ENCODE measurements at places on chromosomes 5 and 9. TPM values are rescaled to one million over a fixed set of nuclear protein-coding genes. Genes with fewer than 3 reads are reported as not detected.

DNA sequence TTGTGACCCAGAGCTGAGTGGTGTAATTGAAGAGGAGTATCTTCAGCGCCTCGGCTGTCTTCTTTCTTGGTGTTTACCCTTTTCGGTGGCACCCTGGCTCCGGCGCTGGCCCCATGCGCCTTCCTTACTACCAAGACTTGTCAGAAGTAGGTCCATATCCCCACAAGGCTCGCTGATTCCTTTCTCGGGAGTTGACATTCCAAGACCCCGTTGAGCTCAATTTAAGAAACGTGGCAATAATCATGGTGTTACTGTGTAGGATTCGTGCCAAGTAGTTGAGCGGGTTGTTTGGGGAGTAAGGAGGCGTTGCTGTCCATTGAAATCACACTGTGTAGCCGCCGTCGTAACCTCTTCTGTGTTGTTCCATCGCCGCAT lies 795 bp downstream of the NDUFAF2 start:
- DNase-seq: no peak

DNA sequence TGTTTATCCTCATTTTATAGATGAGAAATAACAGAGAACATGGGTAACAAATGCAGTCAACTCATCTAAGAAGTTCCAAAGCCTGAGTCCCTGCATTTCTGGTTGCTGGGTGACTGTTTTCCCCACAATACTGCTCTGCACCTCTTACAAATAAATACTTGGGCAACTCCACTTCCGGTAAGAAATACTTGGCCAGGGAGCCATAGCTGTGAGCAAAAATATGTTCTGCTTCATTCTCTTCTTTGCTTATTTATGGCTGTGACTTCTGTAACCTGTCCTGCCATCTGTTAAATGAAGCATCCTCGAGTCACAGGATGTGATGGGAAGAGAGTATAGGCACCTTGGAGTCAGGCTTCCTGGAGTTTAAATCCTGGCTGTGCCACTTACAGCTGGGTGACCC lies 49.9 kb downstream of the GDNF start:
- DNase-seq: no peak

- no peak for DNase-seq
These were observed 275.2 kb upstream of the DMAC1 start for GRCh38 chr9:8074713-8075286.

- DNase-seq: no peak
These were observed 120.5 kb upstream of the BOD1 start for GRCh38 chr5:173736923-173737412.

DNA sequence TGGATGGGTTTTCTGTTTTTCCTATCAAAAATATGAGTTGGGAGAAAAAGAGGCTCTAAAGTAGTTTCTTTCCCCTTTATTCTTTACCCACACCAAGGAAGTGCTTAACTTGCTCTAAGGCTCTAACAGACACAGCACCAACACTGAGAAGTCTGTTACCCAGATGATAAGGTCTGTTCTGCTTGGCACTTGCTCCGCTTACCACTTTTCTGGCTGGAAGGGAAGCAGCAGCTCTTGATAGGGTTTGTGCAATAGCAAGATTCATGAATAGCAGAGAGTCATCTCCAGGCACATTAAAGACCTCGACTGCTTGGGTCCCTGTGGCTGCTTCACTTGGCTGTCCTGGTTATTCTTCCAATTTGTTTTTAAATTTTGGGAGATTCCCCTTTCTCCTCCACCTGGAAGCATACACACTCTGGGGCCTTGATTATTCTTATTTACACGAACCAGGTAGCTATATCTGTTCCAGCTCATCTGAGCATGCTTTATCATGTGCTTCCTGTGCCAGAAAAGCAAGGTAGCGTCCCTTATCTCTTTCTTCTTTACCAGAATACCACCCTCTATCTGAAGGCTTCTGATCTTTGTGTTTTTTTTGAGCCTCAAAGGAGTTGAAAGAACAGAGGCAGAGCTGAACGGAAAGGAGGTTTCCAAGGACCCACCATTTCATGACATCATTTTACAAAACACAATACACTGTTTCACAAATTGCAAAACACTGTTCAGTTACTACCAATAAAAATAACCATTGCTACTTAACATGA lies 24.8 kb downstream of the PPP3R2 start:
- no peak for DNase-seq

DNA sequence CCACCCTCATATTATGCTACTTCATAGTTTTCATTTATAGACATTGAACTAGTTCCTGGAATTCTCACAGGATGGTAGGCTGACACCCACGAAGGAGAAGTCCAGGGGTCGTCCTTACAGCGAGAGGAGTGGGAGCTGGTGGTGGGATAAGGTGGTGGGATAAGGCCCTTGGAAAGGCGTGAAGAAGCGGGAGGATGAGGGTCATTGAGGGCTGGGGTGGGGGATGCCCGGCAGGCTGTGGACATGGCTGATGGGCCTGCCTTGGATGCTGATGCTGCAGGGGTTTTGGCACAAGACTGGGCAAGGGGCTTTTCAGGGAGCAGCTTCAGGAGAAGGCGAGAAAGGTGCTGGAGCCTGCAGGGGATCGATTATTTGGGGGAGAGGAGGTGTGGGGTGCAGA lies 9.4 kb downstream of the DAB2IP start:
- DNase-seq: no peak

GRCh38 chr5:134833340-134834032 lies 12.3 kb upstream of the C5orf24 start:
- DNase-seq: no peak

DNA sequence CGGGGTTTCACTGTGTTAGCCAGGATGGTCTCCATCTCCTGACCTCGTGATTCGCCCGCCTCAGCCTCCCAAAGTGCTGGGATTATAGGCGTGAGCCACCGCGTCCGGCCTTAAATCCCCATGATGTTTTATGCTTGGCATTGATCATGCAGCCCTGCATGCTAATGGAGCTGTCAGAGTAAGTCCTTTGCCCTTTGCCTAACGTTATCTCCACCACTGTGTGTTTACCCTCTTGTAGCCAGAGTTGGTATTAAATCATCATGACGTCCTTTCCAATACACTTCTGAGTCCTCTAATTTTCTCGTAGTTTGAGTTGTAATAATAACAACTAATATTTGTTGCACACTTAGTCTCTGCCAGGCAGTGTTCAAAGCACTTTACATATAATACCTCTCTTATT lies 57.2 kb upstream of the ZFAND5 start:
- no peak for DNase-seq

DNA sequence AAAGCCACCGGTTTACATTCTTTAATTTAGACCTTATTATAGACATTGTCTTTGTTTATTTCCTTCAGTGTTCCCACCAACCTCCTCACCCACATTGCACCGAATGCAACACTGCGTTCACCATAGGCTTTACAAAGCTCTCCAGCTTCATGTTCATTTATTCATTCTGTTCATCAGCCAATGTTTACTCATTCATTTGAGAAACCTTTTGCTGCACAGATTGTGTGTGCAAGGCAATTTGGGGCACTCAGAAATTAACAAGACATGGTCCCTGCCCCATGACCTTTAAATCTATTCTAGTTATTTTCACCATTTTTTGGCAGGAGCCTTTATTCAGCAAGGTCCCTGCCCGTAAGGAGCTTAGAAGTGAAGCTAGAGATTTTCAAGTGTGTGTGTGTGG lies 70.9 kb upstream of the RARS1 start:
- DNase-seq: no peak

DNA sequence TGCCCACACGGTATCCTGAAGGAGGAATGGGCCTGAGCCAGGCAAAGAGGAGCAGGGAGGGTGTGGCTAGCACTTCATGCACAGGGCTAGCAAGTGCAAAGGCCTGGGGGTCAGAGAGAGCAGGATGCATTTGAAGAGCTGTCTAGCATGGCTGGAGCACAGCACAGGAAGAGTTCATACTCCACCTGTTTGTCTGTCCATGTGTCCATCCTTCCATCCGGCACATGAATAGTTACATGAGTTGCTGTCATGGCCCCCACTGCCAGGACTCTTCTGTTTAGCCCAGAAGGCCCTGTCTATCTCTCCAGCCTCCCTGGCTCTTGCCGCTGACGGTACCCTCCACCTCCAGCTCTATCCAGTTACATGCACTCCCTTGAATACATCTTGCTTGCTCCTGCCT lies 17.1 kb downstream of the RGS3 start:
- no peak for DNase-seq

GRCh38 chr5:36726767-36727166 lies 120.4 kb downstream of the SLC1A3 start:
- no peak for DNase-seq

- no peak for DNase-seq
These were observed 62.6 kb upstream of the FRRS1L start for GRCh38 chr9:109229682-109230081.

DNA sequence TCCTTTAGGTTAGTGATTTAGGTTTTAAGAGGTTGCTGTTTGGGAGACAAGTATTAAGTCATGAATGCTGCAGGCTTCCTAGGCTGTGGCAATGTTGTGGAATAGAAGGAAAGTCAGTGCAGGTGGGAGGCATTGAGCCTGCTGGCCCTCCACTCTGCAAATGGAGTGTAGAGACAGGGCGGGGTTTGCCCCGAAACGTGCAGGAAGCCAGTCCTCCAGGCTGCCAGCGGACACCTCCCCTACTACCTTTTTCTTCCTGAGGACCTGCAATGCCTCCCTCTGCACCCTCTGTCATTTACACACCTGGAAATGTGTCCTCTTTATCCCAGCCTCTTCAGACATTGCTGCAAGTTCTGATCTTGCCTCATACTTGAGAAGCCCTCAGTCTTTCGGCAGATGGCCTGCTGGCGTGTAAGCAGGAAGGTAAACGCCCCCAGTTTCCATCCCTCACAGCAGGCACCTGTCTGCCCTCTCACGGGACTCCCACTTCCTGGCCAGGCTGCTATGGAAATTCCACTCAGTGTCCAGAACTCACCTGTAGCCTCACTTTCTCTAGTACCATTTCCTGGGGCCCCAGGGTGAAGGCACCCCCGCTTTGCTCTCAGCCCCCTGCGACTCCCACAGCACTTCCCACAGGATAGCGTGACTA lies 81.6 kb upstream of the BOD1 start:
- no peak for DNase-seq

TSSK1B gene
- total RNA-seq: not detected

PLEKHG4B gene
- total RNA-seq: not detected

FOXD4L6 gene
- total RNA-seq: not detected

AK8 gene
- 0.22 TPM for total RNA-seq

Measured in Right ventricle myocardium superior (tissue), 1 donor.